ENCODE measurements at places on chromosomes 6 and 20.
A peak's percentile ranks its signal among the peaks of the same experiment; 100 is the strongest.

DNA sequence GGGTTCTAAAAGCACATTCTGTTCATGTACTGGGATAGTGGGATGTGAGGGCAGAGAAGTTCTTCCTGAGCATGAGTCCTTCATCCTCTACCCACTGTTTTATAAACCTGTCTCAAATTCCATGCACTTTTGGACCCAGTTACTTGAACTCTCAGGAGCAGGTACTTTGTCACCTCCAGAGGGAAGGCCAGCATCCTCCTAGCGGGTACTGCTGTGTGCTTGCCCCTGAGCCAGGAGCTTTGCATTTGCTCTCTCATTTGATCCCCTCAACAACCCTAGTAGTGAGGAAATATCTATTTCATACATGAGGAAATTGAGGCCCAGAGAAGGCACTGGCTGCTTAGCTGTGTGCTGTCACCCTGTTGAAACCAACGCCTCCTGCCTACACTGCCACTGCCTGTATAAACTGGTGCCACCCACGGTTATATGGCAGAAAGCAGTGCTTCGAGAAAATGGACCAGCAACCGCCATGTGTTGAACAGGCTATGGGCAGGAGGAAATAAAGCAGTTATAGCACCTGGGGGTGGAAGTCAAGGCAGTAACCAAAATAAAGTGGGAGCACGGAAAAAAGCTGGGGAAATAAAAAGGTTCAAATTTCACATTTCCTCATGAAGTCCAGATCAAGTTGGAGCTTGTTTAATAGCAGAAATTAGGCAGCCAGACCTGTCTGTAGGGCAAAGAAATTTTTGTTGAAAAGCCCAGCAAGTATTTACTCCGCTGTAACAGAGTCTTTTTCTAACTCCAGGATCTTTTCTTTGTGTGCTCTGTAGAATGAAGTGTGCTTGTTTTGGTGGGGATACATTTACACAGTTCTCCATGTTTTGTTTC lies 38.0 kb downstream of the KLHL31 start:
- DNase-seq, result no peak

- DNase-seq, result peak; percentile 38
Measured at GRCh38 chr6:105510746-105511145, 107.9 kb upstream of the PREP start.

DNA sequence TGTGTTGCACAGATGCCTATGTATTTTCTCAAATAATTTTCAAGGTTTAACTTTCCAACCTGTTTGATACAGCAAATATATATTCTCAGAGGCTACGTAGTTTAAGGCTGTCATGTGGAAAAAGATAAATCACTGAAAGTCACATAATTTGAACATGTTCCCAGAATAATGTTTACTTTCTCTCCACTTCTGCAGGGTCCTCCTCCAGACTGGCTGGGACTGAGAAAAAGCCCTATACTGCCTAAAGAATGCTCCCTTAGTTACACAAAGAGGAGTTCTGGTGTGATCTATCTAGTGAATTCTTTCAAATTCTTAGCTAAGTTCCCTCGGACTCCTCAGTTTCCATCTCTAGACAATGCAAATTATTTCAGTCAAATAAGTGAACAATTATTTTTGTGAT lies 411.0 kb downstream of the C6orf118 start:
- no peak for DNase-seq

DNA sequence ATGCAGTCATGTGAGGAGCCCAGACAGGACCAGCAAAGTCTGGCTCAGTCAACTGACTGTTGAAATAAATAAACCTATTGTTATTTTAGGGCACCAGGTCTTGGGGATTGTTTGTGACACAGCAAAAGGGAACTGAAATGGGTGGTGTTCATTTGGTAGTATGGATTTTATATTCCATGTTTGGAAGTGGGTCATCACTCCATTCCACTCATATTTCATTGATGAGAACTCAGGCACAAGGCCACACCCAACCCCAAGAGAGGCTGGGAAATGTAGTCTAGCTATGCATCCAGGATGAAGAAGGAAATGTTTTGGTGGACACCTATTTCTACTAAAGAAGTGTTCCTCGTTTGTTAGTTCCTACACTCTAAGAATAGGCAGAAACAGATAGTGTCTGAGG lies 64.9 kb upstream of the BTBD3 start:
- no peak for DNase-seq

DNA sequence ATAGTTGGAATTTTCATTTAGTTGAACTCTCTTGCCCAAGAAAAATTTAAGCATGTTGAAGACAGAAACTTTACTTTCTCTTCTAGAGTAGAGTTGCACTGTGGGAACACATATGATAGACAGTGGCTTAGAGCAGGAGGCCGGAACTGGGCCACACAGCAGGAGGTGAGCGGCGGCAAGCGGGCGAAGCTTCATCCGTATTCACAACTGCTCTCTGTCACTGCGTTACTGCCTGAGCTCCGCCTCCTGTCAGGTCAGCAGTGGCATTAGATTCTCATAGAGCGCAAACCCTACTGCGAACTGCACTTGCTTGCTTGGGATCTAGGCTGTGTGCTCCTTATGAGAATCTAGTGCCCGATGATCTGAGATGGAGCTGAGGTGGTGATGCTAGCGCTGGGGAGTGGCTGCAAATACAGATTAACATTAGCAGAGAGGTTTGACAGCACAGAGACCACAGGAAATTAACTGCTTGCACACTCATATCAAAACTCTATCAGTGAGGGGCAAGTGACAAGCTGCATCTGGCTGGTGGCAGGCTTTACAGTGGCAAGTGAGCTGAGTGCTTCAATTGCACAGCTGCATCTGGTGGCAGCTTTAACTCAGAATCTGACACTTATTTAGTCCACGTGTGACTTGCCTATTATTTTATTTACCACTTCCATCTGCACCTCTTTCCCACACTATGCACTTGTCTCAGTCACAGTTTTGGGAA lies 174.9 kb upstream of the C6orf118 start:
- no peak for DNase-seq

DNA sequence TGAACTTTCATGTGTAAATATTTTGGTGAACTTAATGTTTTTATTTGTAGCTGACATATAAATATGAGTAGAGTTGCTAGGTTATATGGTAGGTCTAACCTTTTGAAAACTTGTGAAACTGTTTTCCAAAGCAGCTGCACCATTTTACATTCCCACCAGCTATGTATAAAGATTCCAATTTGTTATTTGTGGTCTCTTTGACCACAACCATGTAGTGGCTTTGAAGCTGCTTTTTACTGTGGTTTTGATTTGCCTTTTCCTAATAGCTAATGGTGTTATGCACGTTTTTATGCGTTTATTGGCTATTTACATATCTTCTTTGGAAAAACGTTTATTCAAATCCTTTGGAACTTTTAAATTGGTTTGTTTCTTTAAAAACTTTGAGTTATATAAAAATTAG lies 10.3 kb downstream of the CST3 start:
- peak; percentile 66 for DNase-seq

DNA sequence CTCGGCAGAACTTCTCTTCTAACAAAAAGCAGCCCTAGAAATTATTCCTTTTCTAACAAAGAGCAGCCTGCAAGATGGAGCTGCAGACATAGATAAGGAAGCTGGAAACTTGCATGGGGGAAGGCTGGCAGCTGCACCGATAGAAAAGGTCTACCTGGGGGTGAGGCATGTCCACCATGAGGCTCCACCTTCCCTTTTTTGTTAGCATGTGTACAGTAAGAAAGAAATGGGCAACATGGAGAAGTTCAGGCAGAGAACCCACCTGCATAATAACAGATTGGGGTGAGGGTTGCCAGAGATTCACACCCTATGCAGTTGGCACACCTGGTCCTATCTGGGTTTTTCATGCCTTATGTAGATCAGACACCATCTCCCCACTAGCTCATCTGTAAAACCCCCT lies 25.4 kb downstream of the ZNF311 start:
- DNase-seq, result no peak

- DNase-seq, result no peak
Measured at GRCh38 chr20:21092806-21093205, 13.4 kb downstream of the LINC00237 start.

DNA sequence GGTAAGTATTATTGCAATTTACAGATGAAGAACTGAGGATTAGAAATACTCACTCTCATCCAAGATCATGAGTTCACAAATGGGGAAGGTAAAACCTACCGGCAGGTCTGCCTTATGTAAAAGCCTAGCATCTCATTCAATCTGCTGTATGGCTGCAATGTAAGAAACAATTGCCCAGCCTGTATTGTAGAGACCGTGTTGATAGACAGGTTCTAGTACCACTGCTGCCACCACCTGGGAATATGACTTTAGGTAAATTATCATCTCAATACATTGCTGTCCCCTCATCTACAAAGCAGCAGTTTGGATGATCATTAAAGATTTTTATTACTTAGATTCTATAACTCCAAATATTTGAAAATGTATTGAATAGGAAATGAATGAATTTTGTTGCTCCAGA lies 23.3 kb upstream of the ARHGAP18 start:
- DNase-seq, result no peak

GRCh38 chr6:111230351-111231089 lies 143.2 kb downstream of the SLC16A10 start:
- DNase-seq, result peak; percentile 55

DNA sequence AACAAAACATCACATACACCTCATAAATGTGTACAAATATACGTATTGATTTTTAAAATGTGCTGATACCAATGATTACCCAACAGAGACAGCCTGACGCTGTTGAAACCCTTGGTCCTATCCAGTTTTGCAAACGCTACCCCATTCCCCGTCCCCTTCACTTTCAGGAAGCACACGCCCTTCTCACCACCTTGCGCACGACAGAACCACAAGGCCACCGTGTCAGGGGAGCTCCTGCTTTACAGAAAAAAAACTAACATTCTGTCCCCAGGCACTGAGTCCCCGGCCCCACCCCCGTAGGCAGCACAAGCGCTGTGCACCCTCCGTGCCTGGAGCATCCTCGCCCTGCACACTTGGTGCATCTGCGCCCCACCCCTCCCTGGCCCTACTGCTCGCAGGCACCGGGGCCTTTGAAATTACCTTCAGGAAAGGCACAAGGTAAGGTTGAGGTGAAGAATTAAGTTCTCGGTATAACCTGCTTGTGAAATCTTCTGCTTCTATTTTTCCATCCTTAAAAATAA lies 58.5 kb downstream of the TAF4 start:
- DNase-seq, result no peak

GRCh38 chr6:6659600-6660327 lies 71.2 kb downstream of the LY86 start:
- no peak for DNase-seq

- DNase-seq, result no peak
Measured at GRCh38 chr6:72381076-72381475, 240.8 kb upstream of the KCNQ5 start.

DNA sequence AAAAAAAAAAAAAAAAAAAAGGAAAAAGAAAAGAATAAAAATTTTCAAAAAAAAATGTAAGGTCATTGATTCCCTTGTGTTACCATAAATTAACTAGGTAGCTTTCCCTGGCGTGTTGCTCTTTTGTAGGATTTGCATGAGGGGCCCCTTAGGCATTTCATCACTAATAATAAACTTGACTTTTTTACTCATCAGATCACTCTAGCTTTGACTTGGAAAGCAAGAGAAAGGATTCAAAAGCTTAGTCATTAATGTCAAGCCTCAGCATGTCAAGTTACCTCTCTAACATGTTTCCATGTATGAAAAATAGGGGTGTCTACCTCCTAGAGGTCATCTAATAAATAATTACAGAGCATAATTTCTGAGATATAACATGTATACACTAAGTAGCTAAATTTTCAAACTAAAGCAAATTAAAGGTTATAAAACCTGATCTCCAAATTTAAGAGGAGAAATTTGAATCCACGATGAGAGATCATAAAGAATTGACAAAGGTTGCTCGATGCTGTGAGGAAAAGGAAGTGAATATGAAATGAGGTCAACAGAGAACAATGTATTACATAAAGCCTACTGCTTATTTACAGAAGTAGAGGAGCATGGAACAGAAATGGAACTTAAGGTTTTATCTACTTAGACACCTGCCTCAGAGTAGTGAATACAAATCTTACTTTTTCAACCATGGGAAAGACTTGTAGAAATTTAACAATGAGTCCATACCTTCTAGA lies 86.8 kb downstream of the ARHGAP18 start:
- DNase-seq, result no peak

GRCh38 chr6:138979365-138979764 lies 8.7 kb downstream of the REPS1 start:
- no peak for DNase-seq

DNA sequence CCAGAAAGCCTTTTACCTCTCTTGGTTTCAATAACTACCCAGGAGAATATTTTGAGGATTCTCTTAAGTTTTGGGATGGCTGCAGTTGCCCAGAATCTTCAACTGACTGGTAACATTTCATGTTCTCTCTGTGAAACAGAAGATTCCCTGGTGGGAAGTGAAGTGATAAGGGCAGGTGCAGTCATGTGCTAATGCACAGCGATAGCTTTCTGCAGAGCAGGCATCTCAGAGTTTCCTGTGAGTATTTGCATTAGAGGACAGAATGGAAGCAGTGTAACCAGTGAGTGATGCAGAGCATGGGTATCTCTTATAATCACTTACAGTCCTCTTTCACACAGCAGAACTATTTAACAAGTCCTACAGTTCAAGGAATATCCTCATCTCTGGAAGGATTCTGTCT lies 76.1 kb downstream of the HCRTR2 start:
- no peak for DNase-seq
